ENCODE measurements at places on chromosomes 16 and 17. TPM values are rescaled to one million over a fixed set of nuclear protein-coding genes. Genes with fewer than 3 reads are reported as not detected.

The EMP2 gene
- not detected for total RNA-seq

DNA sequence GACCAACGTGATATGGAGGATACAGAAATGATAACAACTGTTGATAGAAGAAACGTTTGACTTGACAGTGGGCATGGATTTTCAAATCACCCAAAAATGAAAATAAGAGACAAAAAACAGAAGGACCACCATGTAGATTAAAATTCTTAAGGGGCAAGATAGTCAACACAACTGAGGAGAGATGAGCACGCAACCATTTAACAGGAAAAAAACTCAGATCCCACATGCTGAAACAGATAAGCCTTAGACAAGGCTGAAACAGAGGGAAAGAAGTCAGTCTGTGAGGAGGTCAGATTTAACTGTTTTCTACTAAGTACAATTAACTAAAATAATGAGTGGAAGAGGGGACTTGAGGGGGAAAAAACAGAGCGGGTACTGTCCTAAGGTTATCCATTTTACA lies 21.2 kb downstream of the RNF43 start:
- no peak for DNase-seq

DNA sequence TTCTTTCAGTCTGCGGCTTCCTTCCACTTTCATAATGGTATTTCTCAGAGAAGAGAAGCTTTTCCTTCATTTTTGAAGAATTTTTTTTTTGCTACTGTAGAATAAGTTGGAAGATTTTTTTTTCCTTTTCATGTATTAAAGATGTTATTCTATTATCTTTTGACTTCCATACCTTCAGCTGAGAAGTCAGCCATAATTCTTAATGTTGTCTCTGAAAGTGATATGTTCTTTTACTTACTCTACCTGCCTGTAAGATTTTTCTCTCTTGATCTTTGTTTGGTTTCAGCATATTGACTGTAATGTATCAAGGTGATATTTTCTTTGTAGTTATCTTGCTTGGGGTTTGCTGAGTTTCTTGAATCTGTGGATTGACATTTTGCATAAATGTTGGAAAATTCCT lies 143.5 kb upstream of the TOX3 start:
- DNase-seq: no peak

The MT4 gene
- total RNA-seq: not detected

The ABCC12 gene
- total RNA-seq: not detected

The DBNDD1 gene
- total RNA-seq: 1.5 TPM

- no peak for DNase-seq
These were observed 1.6 kb downstream of the VAT1L start for GRCh38 chr16:77790009-77790372.

DNA sequence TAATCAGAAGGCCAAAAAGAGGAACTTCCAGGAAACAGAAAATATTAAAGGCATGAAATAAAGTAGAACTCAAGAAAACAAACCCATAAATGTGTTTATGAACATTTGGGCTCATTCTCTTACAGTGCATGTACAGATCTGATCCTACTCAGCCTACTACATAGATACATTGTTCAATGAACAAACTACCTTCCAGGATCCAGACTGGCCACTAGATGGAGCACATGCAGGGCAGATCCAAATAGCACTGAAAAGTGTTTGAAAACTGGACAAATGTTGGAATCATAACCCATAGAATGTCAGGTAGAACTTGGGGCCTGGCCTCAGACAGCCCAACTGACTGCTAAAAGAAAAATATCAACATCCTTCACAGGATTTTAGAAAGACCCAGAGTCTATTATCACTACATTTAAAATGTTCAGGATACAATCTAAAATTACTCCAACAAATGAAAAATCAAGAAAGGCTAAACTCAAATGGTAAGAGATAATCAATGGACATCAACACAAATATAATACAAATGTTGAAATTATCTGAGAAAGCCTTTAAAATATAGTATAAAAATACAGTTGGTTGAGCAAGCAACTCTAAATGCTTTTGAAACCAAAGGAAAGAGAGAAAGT lies 122.4 kb upstream of the NUDT7 start:
- DNase-seq: peak; percentile 50

The APOBR gene
- total RNA-seq: 2.4 TPM

The RMI2 gene
- total RNA-seq: 69.8 TPM

DNA sequence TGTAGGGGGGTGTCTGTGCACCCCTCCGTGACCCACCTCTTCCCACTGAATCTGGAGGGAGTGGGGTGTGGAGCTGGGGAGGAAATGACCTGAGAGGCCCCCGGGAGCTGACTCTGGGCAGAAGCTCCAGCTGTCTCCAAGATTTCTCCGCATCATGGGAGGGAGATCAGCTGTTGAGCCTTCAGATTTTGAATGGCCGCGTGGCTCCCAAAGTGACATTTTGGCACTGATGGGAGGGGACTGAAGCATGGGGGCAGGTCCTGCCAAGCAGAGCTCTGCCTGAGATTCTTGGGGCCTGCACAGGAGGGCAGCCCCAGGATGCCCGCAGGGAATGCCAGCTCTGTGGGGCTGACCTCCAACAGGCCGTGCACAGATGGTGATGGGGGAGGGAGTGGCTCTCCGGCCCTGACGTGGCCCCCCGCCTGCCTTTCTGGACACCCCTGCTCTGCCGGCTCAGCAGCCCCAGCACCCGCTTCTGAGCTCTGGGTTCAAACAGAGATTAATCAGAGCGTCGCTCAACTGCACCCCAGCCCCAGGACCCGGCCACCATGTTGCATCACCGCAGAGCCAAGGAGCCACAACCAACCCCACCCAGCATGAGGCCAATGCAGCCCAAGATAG lies 25.3 kb upstream of the UBE2I start:
- no peak for DNase-seq

The TUBG2 gene
- 9.2 TPM for total RNA-seq

DNA sequence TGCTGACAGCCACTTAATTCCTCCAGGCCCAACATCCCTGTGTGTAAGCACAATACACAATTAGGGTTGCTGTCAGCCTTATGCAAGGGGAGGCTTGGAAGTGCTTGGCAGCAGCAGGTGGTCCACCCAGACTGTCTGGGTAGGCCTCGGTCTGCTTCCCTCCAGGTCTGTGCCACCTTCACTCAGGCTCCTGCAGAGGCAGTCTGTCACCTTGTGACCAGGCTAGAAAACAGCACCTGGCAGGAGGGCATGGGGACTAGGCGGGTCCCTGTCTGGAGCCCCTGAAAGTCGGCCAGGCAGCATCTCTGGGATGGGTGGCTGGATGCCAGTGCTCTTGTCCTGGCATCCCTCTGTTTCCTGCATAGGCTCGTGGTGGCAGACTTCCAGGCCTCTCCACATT lies 578.1 kb downstream of the KCNJ18 start:
- DNase-seq: no peak

DNA sequence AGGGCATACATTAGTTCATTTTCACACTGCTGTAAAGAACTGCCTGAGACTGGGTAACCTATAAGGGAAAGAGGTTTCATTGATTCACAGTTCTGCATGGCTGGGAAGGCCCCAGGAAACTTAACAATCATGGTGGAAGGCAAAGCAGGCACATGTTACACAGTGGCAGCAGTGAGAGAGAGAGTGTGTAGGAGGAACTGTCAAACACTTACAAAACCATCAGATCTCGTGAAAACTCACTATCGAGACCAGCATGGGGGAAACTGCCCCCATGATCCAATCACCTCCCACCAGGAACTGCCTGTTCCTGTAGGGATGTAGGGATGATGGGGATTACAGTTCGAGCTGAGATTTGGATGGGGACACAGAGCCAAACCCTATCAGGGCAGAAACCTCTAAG lies 17.2 kb downstream of the NUBP1 start:
- no peak for DNase-seq

- no peak for DNase-seq
These were observed 898.2 kb upstream of the GOT2 start for GRCh38 chr16:59632276-59632855.

- no peak for DNase-seq
These were observed 46.1 kb downstream of the MARVELD3 start for GRCh38 chr16:71672125-71672524.

DNA sequence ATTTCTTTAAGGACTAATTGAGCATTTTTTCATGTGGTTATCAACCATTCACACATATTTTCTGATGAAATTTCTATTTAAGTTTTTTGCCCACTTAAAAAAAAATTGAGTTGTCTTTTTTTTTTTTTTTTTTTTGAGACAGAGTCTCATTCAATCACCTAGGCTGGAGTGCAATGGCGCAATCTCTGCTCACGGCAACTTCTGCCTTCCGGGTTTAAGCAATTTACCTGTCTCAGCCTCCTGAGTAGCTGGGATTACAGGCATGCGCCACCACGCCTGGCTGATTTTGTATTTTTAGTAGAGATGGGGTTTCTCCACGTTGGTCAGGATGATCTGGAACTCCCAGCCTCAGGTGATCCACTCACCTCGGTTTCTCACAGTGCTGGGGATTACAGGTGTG lies 34.3 kb downstream of the RAB11FIP3 start:
- DNase-seq: no peak

DNA sequence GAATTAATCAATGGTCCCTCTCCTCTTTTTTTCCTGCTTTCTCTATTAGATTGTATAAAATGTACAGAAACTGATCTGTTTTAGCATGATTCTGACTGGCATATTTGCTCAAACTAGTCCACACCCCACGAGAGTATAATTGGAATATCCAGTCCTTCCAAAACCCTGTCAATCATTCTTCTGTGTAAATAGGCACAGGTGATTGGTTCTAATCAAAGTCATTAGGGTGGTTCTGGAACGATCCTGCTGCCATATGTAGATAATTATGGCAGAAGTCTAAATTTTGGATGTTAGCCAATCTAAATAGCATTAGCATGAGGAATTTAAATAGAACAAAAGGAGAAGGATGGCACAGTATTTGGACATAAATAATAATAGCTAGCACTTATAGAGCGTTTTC lies 165.7 kb downstream of the SHISA6 start:
- DNase-seq: no peak

The CENPN gene
- total RNA-seq: 56.3 TPM

DNA sequence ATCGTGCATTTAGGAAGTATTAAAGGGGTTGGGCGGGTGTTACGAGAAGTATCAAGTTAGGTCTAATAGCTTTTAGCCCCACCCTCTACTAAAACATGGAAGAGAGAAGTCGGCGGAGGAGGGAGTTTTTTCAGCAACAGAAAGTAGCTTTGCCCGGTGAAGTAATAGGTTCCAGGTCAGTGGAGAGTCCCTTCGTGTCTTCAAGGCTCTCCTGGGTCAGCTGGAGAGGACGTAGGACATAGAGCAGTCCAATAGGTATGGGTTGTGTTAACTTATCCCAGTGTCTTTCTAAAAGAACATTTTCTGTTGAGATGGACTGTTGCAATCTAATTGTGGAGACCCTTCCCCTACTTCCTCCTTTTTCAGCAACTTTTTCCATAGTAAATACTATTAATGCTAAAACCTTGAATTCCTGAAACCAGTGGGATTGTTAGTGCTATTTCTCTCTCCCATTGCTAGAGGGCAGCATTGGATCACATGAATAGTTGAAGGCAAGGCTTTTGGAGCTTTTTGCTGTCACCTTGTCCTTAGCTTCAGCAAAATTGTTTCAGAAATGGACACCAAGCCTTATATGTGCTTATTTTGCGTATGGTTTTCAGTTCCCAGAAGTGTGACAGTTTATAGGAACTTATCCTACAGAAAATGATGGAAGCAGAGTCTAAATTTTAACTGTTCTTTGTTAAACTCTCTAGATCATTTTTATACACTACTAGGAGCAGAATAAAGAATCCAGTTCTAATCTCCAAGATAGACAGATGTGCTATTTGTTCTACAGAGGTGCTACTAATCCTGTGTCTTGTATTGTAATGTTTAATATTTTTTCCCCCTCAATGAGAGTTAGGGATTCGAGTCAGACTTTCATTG lies 38.4 kb downstream of the UTP18 start:
- DNase-seq: no peak

The SBK1 gene
- total RNA-seq: 6.5 TPM

DNA sequence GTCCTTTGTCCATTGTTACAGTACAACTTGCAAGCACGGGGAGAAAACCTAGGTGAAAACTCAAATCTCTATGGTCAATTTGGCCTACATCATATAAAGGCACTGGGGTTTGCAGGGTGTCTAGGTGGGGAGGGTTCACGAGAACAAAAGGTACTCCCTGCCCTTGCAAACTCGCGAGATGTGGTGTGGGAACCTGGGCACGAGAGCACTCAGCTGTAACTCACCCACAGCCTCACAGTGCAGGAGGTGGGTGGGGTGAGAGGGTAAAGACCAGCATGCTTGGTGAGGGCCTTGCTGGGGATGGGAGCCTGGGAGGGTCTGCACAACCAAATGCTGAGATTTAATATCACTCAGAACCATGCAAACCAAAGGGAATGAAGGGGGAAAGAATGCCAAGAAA lies 18.4 kb upstream of the ZNF594 start:
- no peak for DNase-seq

- DNase-seq: no peak
These were observed 35.9 kb downstream of the DNAJA2 start for GRCh38 chr16:46937536-46937935.

The CHST4 gene
- not detected for total RNA-seq

DNA sequence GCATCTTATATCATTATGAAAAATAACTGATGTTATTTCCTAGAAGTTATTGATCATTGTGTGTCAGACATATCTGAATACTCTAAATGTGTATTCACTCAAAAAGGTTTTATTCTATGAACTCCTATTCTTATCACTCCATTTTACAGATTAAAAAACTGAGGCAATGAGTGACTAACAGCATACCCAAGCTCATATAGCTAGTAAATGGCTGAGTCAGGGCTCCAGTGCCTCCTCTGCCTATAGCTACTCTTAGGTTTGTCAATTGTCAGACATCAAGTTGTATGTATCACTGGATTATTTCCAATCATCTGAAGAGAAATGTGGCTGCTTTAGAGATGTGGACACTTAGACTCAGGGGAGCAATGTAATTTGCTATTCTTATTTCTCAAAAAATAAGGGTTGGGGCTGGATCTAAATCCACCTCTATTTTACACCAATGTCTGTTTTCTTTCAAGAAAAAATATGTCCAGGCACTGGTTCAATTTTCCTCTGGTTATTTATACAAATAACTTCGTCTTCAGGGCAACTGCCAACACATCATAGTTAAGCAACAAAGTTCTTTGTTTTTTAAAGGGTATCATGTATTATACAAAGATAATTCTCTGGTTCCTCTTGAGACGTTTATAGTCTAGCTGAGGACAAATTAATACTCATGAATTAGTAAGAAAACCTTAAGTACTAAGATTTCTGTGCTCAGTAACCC lies 328.9 kb upstream of the MAF start:
- DNase-seq: no peak

DNA sequence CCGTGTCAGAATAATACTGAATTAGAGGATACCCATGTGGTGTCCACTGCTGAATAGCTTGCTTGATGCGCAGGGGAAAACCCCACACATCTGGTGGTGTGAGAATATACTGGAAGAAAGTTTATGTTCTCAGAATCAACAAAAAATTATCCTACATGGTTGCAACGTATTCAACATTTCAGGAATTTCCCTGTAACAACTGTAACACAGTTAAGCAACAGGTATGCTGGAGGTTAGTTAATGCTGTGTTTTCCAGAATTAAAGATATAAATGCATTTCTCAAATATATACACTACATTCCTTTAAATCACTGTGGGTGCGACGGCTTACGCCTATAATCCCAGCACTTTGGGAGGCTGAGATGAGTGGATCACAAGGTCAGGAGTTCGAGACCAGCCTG lies 5.4 kb downstream of the CNOT1 start:
- DNase-seq: no peak
